CD4-positive, alpha-beta T cell treated with Interferon alpha-2 for 1 hour (primary cell): ENCODE measurements at places on chromosomes 7 and 10.

- DNase-seq = no peak
Measured at GRCh38 chr10:103758294-103758681, 97.1 kb downstream of the SH3PXD2A start.

DNA sequence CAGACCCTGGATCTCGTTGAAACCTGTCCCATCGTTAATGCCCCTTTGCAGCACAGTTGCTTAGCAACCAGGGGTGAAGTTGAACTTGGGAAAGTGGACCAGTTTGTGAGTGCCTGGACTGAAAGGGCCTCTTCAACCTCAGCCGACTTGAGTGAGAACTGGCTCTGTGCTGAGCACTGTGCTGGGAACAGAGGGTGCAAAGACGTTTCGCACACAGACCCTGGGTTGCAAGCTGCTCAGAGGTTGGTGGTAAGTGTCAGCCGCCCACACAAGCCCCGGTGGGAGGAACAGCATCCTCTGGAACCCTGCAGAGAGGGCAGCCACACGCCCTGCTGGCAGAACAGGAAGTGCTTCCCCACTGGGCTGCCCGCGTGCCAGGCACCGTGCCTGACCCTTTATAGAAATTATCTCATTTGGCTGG lies 89.2 kb downstream of the CARD11 start:
- DNase-seq = peak; percentile 40

GRCh38 chr7:115827305-115828045 lies 203.1 kb downstream of the TFEC start:
- DNase-seq = no peak

- no peak for DNase-seq
Measured at GRCh38 chr7:93861325-93861949, 29.1 kb downstream of the TFPI2 start.
